CD8-positive, alpha-beta memory T cell (primary cell): ENCODE measurements at places on chromosomes 7 and 10. TPM values are rescaled to one million over a fixed set of nuclear protein-coding genes. Genes with fewer than 3 reads are reported as not detected.
A peak's percentile ranks its signal among the peaks of the same experiment; 100 is the strongest.

The BMPER gene
- total RNA-seq, result not detected

The GARIN1A gene
- total RNA-seq, result 0.22 TPM

The PRSS37 gene
- total RNA-seq, result not detected

The CLDN4 gene
- 0.15 TPM for total RNA-seq

The SORBS1 gene
- 1.7 TPM for total RNA-seq

The GBX1 gene
- not detected for total RNA-seq

The PNLIP gene
- total RNA-seq, result not detected

The CDNF gene
- total RNA-seq, result 0.96 TPM

The CPVL gene
- 1.0 TPM for total RNA-seq

DNA sequence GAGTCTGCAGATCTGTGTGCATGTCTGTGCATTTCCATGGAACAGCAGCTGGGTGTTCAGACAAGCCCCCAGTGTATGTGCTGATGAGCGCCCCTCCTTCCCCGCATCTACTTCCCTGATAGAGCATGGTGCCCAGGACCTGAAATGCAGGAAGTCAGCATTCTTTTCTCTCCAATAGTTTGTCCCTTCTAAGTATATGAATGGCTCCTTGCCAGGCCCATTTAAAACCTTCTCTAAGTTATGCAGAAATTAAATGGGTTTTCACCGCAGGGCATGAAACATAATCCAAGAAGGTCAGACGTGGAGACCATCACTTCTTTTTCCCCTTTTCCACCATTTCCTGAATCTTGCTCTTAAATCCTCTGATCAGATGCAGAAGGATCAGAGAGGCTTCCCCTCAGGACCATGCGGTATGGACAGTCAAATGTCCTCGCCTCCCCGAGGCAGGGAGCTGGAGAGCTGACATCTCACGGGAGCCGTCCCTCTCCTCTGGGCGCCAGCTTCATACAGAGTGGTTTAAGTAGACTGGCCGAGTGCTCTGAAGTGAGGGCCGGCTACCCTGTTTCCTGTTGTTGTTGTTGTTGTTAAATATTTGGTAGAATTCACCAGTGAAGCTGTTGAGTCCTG lies 155.3 kb downstream of the C10orf105 start:
- DNase-seq, result no peak

- DNase-seq, result no peak
These were observed 97.0 kb upstream of the PPIF start for GRCh38 chr10:79250259-79250658.

DNA sequence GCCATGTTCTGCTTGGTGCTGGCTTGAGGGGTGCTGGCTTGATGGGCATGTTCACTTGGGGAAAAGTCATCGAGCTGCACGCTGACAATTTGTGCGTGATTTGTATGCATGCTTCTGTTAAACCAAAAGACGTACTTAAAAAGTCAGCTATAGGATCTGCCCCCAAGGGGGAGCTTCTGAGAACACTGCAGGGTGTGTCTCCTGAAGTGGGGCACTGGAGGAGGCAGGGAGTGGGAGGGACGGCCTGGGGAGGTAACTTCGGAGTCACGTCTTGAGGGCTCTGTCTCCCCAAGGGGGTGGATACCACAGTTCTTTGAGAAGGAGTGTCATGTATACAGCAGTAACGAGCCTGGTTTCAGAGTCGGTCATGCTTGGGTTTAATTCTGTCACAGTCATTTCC lies 406.5 kb downstream of the PLXNA4 start:
- no peak for DNase-seq

- DNase-seq, result peak; percentile 90
These were observed 55.9 kb downstream of the PWWP2B start for GRCh38 chr10:132452651-132453469.

GRCh38 chr7:2468227-2468626 lies 8.0 kb downstream of the GRIFIN start:
- DNase-seq, result no peak

- no peak for DNase-seq
These were observed 5.6 kb downstream of the PODXL start for GRCh38 chr7:131550846-131551245.

DNA sequence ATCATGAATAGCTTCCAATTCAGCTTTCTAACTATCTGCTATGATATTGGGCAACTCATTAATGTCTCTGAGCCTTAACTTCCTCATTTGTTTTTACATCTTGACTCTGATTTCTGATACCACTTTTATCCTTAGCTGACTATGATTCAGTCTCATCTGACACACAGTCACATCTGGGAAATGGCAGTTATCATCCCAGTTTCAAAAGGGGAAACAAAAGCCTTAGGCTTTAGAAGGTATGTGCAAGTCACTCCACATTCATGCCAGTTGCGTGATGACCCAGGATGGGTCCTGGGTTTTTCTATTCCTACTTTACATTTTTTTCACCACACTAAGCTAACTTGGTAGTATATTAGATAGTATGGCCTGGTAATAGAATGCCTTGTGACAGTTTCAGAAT lies 12.7 kb downstream of the SCIN start:
- no peak for DNase-seq

DNA sequence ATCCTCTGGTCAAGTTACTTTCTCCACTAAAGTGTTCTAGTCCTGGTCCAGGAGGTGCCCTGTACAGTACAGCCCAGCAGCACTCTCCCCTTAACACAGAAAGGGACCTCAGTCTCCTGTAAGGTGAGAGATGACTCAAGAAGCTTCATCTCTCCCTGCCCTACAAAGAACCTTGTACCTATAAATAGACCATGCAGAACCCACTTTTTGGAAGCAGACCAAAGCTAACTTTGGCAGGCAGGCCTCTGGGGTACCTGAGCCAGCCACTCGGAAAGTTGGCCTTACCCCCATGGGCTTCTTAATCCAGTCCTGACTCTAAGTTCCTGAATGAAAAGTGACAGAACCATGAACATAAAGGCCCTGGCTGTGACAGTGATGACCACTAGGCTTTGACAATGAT lies 454.8 kb downstream of the KCNMA1 start:
- DNase-seq, result no peak

DNA sequence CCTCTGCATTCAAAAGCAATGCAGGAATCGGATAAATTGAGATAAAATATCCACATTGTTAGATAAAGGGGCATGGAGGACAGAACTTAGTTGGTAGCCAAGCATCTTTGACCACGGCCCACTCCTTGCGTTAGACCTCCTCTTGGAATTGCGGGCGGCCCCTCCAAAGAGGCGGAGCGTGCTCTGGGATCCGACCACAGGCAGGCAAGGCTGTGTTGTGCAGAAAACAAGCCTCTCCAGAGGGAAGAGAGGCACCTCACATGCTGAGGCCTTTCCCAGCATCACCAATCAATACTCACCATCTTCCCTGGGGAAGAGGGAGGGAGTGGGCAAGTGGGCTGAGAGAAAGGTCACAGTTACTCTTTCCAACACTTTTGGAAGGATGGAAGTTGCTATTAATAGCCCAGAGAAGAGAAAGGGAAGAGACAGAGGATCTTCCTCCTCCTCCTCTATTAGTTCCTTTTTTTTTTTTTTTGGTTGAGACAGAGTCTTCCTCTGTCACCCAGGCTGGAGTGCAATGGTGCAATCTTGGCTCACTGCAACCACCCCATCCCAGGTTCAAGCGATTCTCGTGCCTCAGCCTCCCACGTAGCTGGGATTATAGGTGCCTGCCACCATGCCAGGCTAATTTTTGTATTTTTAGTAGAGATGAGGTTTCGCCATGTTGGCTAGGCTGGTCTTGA lies 49.7 kb upstream of the NRF1 start:
- no peak for DNase-seq

- DNase-seq, result no peak
These were observed 15.8 kb downstream of the KLLN start for GRCh38 chr10:87847550-87847949.

- no peak for DNase-seq
These were observed 23.2 kb downstream of the STEAP1B start for GRCh38 chr7:22476824-22477223.

- no peak for DNase-seq
These were observed 3.0 kb upstream of the UNC5B start for GRCh38 chr10:71209352-71209715.

GRCh38 chr10:124168581-124168980 lies 75.2 kb upstream of the CHST15 start:
- DNase-seq, result no peak

DNA sequence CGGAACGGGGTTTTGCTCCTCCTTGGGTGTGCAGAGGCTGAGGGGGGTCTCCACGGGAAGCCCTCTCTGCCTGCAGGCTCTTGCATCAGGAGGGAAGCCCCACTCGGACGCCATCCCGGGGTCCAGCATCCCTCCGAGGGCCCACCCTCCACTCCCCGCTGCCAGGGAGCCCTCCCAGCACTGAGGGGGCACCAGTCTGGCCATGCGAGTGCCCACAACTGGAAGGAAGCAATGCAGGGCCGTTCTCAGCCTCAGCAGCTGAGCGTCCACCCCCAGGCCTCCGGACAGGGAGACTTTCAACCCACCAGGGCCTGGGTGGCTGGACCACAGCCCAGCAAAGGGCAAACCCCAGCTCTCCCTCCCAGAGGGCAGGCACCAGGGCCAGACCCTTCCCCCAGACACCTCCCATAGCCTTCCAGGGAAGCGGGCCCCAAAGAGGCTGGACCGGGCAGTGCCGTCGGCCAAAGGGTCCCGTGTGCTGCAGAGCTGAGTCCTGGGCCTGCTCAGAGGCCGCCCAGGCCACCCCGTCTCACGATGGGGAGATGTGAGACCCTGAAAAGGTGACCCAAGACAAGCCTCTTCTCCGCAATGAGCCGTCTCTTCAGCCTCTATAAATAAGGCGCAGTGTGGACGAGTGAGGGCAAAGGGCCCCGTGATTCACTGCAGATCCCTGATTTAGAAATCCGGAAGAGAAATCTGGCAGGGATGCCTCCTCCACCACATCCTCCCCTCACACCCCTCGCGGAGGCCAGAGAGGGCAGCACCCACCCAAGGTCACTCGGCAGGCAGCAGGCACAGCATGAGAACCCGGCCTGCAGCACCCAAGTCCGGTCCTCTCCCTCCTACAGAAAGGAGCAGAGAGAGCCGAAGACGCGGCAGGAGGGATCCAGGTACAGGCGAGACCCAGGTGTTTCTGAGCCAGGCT lies 81.9 kb upstream of the DNAAF5 start:
- DNase-seq, result no peak
